ENCODE measurements at places on chromosomes 2 and 18. TPM values are rescaled to one million over a fixed set of nuclear protein-coding genes. Genes with fewer than 3 reads are reported as not detected.

- no peak for DNase-seq
Observed at GRCh38 chr2:221675201-221675908, 103.3 kb upstream of the EPHA4 start.

CXCR1 gene
- total RNA-seq, result not detected

DNA sequence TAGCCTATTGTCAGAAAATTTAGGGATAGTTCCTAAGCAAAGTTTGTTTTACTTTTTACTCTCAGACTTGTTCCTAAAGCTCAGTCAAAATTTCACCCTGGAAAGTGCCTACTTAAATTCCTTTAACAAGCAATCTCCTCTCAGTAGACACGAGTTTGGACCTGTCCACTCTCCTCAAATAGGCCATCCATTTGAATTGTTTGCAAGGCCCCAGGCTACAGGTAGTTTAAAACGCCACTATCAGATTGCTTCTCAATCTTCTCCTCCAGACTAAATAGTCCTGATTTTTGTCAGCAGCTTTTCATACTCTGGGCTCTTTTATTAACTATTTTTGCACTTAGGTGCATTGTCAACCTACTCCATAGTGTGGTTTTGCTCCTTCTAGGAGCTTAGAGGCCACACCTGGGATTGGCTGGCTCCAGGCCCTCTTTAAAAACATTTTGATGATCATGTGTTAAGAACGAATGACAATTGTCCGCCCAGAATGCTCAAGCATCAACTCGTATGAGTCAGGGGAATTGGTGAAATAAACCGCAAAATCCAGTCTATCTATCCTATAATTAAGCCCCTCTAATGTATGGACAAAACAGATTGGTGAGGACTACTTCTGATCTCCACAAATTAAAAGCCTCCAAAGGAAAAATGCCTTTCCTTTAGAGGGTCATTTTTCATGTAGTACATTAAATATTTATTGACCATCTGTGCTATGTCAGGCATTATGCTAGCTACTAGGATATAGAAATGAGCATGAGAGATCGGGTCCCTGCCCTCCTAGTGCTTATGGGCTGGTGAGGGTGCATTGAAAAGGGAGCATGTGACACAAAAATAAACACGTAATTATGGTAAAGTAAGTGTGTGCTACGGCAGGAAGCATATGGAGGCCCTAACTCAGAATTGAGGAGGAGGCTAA, 333.8 kb upstream of the TNP1 start:
- no peak for DNase-seq

DNA sequence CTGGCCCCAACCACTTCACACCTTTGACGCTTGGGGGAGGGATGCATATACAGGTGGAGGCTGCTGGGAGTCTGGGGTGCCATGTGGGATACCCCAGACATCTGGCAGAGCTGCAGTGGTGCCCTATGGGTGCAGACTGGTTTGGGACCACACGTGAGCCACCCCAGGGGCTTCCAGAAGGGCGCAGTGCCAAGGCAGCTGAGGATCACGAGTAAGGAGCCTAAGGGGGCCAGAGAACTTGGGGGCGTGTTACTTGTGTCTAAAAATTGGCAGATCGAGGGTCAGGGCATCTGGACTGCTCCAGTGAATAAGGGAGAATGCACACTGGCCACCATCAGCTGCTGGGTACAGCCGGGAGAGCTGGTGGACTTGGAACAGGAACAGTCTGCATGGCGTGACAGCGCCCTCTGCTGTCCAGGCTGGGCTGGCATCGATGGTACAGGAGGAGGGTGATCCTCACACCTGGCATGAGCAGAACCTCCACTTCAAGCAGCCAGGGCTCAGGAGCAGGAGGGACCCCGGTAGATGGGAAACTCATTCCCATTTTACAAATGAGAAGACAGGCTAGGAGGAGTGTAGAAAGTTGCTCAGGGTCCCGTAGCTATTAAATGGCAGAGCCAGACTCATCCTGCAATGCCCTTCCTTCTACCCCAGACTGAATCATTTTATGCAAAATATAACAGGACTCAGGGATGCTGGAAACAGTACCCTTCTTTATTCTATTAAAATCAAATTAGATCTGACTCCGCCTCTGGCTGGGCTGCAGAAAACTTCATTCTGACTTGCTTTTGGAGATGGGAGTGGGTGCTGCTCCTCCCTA, 60.4 kb downstream of the ATOH8 start:
- DNase-seq, result peak; percentile 64

DNA sequence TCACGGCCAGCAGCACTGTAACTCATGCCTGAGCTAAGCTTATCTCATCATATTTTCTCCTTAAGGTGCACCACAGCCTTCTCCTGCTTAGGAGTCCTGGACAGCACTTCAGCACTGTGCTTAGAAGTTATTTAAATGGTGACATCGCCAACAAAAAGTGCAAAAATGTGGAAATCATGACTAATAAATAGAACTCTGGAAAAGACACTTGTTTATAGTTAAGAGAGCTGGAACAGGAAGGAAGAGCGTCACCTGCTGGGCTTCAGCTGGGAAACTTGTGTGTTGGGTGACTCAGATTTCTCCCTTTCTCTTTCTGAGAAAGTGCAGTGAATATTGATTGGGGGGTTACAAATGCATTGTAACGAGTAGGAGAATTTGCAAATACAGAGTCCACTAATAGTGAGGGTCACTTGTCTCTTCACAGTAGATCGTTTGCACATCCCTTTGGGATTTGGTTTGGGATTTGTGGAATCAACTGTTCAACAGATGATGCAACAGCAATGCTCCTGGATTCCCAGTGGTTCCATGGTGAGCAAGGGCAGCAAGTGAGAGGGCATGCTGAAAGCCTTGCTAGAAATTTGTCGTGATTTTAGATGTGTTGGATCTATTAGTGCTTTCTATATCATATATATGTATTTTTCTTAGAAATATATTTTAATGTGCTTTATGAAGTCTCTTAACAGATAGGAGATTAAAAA, 84.2 kb downstream of the DOK6 start:
- DNase-seq, result no peak

MERTK gene
- 3.4 TPM for total RNA-seq

DNA sequence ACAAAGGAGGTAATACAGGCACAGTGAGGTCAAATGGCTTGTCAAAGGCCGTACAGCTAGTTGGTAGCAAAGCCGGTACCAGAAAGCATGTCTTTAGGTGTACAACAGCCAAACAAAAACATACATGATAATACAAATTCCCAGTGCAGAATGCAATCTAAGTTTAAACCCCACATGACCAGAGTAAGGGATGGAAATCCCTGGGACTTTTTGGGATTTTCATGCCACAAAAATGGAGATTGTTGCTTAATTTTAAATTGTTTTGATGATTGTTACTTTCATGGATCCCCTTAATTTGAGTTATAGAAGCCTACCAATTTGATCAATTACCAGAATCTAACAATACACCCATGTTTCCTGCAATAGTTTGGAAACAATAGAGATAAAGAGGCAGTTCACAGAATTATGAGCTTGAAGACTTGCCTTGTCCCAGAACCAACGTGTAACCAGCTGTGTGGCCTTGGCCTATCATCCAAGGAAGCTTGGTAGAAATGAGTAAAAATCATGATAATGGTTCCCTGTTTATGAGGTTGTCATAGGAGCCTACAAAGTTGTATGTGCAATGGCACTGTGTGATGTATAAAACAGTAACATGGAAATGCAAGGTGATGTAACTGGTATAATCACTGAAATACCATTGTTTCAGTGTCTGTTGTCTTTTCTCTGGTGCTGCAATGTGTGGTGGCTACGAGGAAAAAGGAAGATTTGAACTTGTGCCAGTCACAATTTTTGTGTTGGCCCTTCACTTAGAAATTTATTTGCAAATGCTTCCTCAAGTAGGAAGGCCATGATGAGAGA, 85.3 kb downstream of the ZEB2 start:
- no peak for DNase-seq

TFCP2L1 gene
- 4.6 TPM for total RNA-seq

TEX44 gene
- total RNA-seq, result not detected

Measured in PC-9 (cell line).